ENCODE measurements at places on chromosomes 5 and 9. TPM values are rescaled to one million over a fixed set of nuclear protein-coding genes. Genes with fewer than 3 reads are reported as not detected.

GRCh38 chr5:60141119-60141518 is 247.6 kb upstream of the PDE4D start:
- no peaks in the 10 kb centered on the region for H3K27me3 ChIP-seq
- no peak overlapping the region for H3K4me3 ChIP-seq

GRCh38 chr9:130382096-130382495 is 62.7 kb upstream of the ASS1 start:
- H3K27ac ChIP-seq = no peak overlapping the region
- no peaks in the 10 kb centered on the region for H3K27me3 ChIP-seq
- no peak overlapping the region for H3K4me3 ChIP-seq
- H3K36me3 ChIP-seq = no peaks in the 10 kb centered on the region

GRCh38 chr5:148839960-148840359 is 13.5 kb downstream of the ADRB2 start:
- no peak overlapping the region for H3K4me3 ChIP-seq
- no peak for DNase-seq
- H3K27ac ChIP-seq = no peak overlapping the region
- no peaks in the 10 kb centered on the region for H3K27me3 ChIP-seq
- H3K36me3 ChIP-seq = no peaks in the 10 kb centered on the region

DRD1 gene
- total RNA-seq = 0.15 TPM

MED10 gene
- 17.8 TPM for total RNA-seq

- H3K27me3 ChIP-seq = no peaks in the 10 kb centered on the region
- H3K4me1 ChIP-seq = no peaks in the 10 kb centered on the region
- H3K27ac ChIP-seq = no peak overlapping the region
- no peaks in the 10 kb centered on the region for H3K36me3 ChIP-seq
Observed at GRCh38 chr9:30482499-30482898, 1901.9 kb upstream of the ACO1 start.

SLC36A2 gene
- not detected for total RNA-seq

NPR2 gene
- 15.6 TPM for total RNA-seq

DNA sequence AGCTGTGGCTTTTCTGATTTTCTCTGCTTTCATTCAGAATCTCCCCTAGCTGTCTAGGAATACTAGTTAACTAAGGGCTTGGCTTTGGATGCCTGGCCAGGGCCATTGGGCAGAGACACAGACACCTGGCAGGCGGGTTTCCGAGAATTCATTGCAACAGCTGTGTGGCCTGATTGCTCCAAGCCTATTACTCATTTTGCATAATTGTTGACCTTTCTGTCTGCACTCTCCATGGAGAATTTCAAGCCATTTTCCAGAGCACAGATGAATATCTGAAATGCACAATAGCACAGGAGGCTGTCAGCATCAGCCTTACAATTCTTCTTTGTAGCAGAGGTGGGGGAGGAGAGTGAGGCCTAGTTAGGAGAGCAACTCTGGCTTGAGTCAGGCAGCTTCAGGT is 310.5 kb downstream of the DMAC1 start:
- H3K36me3 ChIP-seq = no peaks in the 10 kb centered on the region
- no peak for DNase-seq
- no peaks in the 10 kb centered on the region for H3K4me1 ChIP-seq
- H3K27me3 ChIP-seq = no peaks in the 10 kb centered on the region
- H3K27ac ChIP-seq = no peak overlapping the region

GRCh38 chr9:76756268-76756640 is 8.0 kb upstream of the PCA3 start:
- H3K4me3 ChIP-seq = no peak overlapping the region
- H3K4me1 ChIP-seq = no peaks in the 10 kb centered on the region
- H3K27me3 ChIP-seq = no peaks in the 10 kb centered on the region
- no peak overlapping the region for H3K27ac ChIP-seq

GRCh38 chr5:143147383-143147782 is 256.1 kb downstream of the NR3C1 start:
- no peak overlapping the region for H3K4me3 ChIP-seq
- peaks cover 11% of the 10 kb centered on the region for H3K4me1 ChIP-seq
- no peaks in the 10 kb centered on the region for H3K27me3 ChIP-seq
- no peak overlapping the region for H3K27ac ChIP-seq
- DNase-seq = no peak

DNA sequence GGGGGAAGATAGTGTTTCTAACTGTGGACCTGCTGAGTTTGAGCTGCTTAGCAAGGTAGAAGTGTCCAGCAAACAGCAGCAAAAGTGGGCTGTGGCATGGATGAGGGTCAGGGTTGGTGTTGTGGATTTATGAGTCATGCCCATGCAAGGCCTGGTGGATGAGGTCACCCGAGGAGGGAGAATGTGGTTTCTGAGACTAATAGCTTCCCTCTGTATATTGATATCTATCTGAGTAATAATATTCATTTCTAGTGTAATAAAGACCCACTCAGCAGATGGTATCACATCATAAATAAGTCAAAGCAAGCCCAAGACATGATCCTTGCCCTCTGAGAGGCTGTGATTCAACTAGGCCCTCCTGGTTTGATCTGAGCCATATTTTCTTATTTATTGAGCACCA is 597.8 kb upstream of the CLINT1 start:
- H3K27me3 ChIP-seq = no peaks in the 10 kb centered on the region
- H3K4me3 ChIP-seq = no peak overlapping the region
- H3K4me1 ChIP-seq = no peaks in the 10 kb centered on the region
- H3K36me3 ChIP-seq = no peaks in the 10 kb centered on the region
- DNase-seq = peak; percentile 25

PTGR1 gene
- 38.1 TPM for total RNA-seq

GRCh38 chr9:91858213-91859030 is 91.6 kb downstream of the ROR2 start:
- no peaks in the 10 kb centered on the region for H3K27me3 ChIP-seq
- H3K4me3 ChIP-seq = no peak overlapping the region
- H3K4me1 ChIP-seq = no peaks in the 10 kb centered on the region
- no peaks in the 10 kb centered on the region for H3K36me3 ChIP-seq

ZNF189 gene
- total RNA-seq = 13.2 TPM

GRCh38 chr9:99827244-99827643 is 5.6 kb downstream of the NR4A3 start:
- no peaks in the 10 kb centered on the region for H3K36me3 ChIP-seq
- no peak overlapping the region for H3K4me3 ChIP-seq
- H3K4me1 ChIP-seq = peaks cover 39% of the 10 kb centered on the region
- peaks cover 41% of the 10 kb centered on the region for H3K27me3 ChIP-seq
- DNase-seq = no peak

HEMGN gene
- total RNA-seq = 3.0 TPM

DNA sequence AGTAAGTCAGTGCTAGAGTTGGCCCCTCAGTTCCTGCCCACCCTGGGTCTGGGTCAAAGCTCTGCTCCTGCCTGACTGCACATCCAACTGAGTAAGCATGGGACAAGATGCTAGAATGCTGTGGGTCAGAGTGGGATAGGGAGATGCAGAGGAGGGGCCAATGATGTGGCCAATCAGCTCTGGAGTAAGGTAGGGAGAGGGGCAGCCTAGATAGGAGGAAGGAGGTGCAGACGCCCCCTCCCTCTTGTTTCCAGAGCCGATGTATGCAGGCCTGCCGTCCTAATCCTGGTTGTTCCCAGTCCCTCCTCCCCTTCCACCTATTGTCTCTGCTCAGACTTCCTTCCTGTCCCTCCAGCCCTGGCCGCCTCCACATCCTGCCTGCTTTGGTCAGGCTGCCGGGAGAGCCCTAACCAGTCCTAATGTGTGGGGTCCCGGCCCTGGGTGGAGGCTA is 1.3 kb downstream of the ARAP3 start:
- H3K4me1 ChIP-seq = peaks cover 41% of the 10 kb centered on the region
- peaks cover 16% of the 10 kb centered on the region for H3K36me3 ChIP-seq
- H3K27ac ChIP-seq = peak overlapping the region; percentile 77

MYOZ3 gene
- 0.89 TPM for total RNA-seq

C9orf153 gene
- total RNA-seq = not detected

DNA sequence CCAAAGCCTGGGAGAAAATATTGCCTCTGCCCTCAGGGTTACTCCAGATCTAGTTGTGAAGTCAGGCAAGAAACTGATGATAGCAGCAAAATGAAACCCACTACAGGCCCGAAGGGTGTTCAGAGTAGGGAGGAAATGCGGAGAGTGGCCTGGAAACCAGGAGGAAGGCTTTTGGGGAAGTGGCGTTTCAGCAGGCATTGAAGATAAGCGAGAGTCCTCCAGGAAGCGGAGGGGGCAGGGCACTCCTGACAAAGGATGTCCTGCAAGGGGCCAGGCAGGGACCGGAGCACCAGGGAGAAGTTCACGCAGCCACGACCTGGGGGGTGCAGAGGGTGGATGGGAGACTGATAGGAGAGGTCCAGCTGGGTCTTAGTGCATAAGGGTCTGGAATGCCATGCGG is 7.8 kb upstream of the FOXI1 start:
- H3K27ac ChIP-seq = no peak overlapping the region
- DNase-seq = peak; percentile 21
- no peak overlapping the region for H3K4me3 ChIP-seq
- peaks cover 8% of the 10 kb centered on the region for H3K4me1 ChIP-seq

DNA sequence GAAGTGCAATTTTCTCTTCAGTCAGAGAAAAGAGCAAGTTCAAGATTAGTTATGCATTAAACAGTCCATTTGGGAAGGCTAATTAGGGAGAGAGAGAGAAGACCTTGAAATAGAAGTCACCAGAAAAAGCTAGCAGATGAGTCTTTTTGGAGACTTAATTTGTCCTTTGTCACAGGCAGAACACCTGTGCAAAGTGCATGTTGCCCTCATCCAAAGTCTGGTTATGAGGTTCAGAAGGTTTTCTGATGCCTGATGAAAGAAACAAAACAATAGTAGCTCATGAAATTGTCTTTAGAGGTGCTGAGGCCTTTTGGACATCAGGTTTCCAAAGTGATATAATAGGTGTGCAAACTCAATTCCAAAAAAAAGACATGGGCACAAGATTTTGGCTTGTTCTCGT is 199.3 kb downstream of the MAN2A1 start:
- no peak for DNase-seq
- H3K27ac ChIP-seq = no peak overlapping the region
- no peaks in the 10 kb centered on the region for H3K4me1 ChIP-seq

DNA sequence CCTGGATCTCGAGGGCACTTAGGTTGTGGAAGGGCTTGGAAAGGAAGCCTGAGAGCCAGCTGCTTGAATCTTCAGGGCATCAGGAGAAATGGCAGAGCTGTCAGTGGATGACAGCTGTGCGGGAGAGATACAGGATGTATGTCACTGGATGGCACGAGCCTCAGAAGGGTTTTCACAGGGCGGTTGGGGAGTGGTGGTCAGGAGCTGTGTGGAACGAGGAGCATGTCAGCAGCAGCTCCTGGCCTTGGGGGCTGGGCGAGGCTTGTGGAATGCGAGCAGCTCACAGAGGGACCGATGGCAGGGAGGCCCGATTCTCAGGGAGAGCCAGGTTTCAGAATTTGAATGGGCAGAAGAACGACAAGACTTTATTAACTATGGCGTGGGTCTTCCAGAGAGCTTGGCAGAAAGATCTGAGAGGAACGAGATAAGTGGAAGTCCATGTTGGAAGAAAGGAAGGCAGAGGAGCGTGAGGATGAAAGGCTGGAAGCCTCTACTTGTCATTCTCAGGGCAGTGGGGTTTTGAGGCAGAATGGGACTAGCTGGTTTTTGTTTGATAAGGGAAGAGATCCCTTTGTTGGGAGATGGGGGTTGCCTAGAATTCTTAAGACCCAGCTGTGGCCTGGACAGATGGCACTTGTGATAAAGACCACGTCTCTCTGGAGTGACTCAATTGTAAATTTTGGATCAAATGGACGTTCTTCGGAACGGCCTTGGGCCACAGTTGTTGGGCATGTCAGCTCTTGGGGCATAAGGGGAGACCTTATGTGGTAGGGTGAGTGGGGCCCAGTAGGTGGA is 60.3 kb downstream of the SNX30 start:
- H3K27ac ChIP-seq = peak overlapping the region; percentile 44
- no peaks in the 10 kb centered on the region for H3K27me3 ChIP-seq
- no peak overlapping the region for H3K4me3 ChIP-seq
- DNase-seq = peak; percentile 38
- H3K36me3 ChIP-seq = no peaks in the 10 kb centered on the region
- H3K4me1 ChIP-seq = peaks cover 25% of the 10 kb centered on the region

DNA sequence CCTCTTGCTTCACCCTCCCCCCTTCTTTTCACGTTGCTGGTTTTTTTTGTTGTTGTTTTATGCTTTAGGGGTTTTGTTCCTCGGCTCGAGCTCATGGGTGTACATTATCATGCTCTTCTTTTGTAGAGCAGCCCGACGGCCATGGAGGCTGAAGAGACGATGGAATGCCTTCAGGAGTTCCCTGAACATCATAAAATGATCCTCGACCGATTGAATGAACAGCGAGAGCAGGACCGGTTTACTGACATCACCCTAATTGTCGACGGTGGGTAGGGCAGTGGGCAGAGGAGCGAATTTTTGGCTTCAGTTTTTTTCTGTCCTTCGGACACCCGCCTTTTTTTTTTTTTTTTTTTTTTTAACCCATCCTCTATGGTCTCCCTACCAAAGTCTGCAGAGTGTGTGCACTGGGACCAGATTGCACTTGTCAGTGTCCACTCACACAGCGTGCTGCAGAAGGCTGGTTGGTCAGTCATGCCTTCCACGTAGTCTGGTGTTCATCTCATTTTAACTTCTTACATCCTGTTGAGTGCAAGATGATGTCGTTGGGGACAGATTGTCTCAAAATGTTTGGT is 1.3 kb downstream of the ZNF131 start:
- H3K4me3 ChIP-seq = peak overlapping the region; percentile 49
- no peak for DNase-seq
- H3K4me1 ChIP-seq = peaks cover 38% of the 10 kb centered on the region
- no peaks in the 10 kb centered on the region for H3K27me3 ChIP-seq

GRCh38 chr9:131982671-131983239 is 96.9 kb downstream of the MED27 start:
- H3K36me3 ChIP-seq = no peaks in the 10 kb centered on the region
- H3K27me3 ChIP-seq = no peaks in the 10 kb centered on the region
- H3K4me3 ChIP-seq = no peak overlapping the region
- no peaks in the 10 kb centered on the region for H3K4me1 ChIP-seq

DNA sequence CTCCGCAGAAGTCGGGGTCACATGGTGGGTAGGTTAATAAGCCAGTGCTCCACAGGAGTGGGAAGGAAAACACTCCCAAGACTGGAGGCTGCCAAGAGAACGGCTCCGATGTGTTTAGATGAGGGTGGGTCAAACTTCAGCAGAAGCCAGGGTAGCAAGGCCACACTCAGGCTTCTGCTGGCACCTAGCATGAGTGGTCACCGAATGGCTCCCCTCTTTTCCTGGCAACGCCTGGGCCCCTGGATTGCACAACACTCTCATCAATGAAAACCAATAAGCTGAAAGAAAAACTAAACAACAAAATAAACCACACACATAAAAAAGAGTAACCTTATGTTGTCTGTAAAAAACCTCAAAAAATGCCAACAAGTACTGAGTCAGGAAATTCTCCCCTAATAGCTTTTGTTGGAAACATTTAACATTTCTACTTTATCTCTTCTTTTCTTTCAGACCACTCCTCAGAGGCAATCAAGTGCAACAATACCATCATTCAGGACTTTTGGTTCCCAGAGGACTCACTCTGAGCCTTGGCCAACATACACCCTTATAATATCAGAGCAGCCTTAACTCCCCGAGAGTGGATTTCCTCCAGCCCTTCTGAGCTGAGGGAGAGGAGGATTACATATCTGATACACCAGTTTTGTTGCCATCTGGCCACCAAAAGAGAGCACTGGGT is 279.9 kb downstream of the ENC1 start:
- H3K27ac ChIP-seq = no peak overlapping the region
- no peaks in the 10 kb centered on the region for H3K4me1 ChIP-seq
- no peak overlapping the region for H3K4me3 ChIP-seq
- H3K36me3 ChIP-seq = no peaks in the 10 kb centered on the region

- H3K27me3 ChIP-seq = no peaks in the 10 kb centered on the region
- H3K27ac ChIP-seq = no peak overlapping the region
- H3K4me1 ChIP-seq = no peaks in the 10 kb centered on the region
- H3K36me3 ChIP-seq = no peaks in the 10 kb centered on the region
- H3K4me3 ChIP-seq = no peak overlapping the region
Observed at GRCh38 chr9:135589596-135590485, 28.3 kb downstream of the PAEP start.

PPP1R2B gene
- total RNA-seq = not detected
